Spleen (tissue), 13 donors: ENCODE measurements at places on chromosomes 3 and 15.

DNA sequence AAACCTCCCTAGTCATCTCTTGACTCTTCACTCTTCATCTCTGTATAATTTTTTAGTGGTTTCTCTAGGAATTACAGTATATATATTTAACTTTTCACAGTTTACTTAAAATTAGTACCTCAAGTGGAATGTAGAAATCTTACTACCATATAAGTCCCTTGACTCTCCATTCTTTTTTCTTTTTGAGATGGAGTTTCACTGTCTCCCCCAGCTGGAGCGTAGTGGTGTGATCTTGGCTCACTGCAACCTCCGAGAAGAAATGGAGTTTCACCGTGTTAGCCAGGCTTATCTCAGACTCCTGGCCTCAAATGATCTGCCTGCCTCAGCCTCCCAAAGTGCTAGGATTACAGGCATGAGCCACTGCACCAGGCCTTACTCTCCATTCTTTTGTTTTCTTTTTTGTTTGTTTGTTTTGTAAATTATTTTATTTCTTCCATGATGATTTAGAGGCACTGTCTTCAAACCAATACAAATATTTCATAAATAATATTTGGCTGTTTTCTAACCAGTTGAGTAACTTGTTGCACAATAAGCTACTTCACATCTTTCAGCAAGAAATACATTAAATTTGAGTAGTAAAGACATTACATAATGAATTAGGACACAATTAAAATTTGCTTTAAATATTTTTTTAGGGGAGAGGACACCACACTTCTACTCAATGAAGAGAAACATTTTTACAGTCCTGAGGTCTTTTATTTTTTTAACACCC lies 144.8 kb downstream of the RBPMS2 start:
- DNase-seq: no peak

GRCh38 chr3:107798381-107798780 lies 275.6 kb downstream of the BBX start:
- no peak for DNase-seq

GRCh38 chr3:18369551-18370185 lies 55.5 kb downstream of the SATB1 start:
- DNase-seq: no peak

DNA sequence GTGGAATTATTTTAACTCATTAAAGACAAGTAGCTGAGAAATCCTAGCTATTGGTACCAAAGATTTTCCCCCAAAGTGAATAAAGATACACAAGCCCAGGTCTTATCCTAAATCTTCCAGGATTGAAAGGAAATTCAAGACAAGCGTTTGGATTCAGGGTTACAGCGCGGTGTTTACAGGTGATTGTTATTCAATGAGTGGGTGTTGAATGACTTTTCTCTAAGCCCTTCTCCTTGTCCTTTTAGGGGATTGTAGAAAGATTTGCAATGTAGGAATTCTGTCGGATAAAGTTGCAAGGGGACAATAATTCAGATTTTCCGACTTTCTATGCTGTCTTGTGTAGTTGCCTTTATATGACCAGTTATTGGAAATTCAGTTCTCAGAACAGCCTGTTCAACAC lies 57.2 kb downstream of the USP13 start:
- DNase-seq: no peak

GRCh38 chr15:86139828-86140227 lies 60.2 kb downstream of the AGBL1 start:
- no peak for DNase-seq

- DNase-seq: no peak
Observed at GRCh38 chr15:89828281-89829145, 13.9 kb upstream of the ANPEP start.

GRCh38 chr15:98790270-98790669 lies 141.9 kb downstream of the IGF1R start:
- no peak for DNase-seq

DNA sequence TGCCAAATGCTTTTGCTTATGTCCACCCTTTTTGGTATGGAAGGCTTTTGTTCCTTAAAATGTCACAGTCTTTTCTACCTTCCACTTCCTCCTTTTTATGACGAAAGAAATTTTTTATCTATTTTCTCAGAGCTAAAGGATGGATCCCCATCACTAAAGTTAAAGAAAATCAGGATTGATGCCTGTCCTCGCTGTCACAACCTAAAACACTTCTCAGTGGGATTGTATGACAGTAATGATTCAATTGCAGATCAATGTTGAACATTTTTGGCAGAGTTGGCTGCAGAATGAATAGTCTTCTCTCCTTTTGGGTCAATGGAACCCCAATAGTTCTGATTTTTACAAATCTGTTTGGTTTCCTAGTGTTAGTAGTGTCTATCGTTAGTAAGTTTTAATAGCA lies 549.8 kb upstream of the ROBO2 start:
- DNase-seq: no peak

DNA sequence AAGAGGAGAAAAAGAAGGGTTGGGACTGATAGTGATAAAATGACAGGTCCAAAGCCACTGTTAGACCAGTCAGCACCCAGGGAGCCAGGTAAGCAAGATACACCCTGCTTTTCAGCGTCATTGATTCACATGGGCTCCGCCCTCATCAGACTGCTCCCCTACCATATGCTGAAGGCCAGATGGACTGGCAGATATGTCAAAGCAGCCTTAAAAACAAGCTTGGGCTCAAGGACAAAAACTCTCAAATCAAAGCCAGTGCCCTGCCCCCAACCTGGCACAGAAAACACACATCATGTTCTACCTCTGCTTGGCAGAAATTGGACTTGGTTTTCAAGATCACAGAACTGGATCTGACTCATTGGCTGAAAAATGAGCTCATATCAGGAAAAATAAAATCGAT lies 33.4 kb downstream of the SH3BP5 start:
- DNase-seq: no peak

- no peak for DNase-seq
Observed at GRCh38 chr15:42461261-42461660, 29.7 kb downstream of the ZNF106 start.

DNA sequence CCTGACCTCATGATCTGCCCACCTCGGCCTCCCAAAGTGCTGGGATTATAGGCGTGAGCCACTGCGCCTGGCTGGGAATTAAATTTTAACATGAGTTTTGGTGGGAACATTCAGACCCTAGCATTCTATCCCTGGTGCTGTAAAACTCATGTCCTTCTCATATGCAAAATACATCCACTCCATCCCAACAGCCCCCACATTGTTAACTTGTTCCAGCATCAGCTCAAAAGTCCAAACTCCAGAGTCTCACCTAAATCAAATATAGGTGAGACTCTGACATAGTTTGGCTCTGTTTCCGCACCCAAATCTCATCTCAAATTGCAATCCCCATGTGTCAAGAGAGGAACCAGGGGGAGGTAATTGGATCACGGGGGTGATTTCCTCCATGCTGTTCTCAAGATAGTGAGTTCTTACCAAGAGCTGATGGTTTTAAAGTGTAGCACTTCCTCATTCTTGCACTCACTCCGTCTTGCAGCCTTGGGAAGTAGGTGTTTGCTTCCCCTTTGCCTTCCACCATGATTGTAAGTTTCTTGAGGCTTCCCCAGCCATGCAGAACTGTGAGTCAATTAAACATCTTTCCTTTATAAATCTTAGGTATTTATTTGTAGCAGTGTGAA lies 96.2 kb upstream of the PLCL2 start:
- DNase-seq: no peak

DNA sequence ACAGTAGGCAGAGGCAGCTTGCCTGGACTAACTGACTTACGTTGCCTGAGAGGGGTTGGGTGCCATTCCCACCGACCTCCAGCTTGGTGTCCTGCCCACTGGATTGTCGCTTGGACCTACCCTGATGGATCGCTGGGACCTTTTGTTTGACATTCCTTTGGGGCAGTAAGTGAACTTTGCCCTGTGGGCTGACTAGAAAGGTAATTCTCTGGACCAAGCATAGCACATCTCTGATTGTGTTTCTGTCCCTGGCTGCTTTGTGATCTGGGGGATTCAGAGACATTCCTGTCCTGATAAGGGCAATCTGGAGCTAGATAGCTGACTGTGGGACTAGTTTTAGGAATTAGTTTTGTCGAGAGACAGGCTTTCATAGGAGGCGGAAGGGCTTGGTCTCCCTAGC lies 19.5 kb upstream of the IFT57 start:
- DNase-seq: no peak

DNA sequence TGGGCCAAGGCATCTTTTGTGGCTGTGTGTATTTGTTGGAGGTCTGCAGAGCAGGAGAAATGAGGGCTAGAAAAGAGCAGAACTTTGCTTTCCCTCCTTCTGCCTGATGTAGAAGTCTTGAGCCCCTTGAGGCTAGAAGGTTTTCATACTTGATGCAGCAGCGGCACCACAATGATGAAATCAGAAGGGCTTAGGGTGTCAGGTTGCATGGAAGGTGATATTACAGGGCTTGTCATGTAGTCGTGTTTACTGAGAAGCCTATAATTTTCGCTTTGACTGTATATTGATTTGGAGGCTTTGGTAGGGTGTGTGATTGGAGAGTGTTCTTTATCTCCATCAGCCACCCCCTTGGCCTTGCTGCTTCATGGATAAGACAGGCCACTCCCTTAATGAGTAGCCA lies 339.8 kb downstream of the THSD4 start:
- DNase-seq: no peak

DNA sequence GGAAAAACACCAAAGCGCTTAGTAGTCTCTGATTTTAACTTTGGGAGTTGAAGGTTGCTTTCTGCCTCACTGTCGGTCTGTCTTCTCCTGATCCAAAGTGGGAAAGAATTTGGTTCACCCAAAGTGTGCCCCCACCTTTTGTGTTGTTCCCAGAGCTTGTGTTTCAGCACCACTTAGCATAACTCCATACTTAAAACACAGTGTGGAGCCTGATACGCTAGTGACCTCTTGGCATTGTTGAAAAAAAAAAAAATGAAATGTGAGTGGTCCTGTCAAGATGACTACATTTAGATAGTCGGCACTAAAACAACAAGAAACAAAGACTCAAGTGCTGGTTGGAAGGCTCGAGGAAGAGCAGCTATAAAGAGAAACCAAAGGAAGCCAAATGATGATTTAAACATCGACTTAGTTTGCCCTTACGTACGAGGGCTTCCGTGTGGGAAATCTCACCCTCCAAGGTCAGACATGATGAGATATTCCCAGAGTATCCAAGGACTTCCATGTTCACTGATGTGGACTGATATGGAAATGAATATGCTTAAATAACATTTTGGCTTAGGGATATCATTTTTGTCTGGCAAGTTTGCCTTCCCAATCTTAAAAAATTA lies 178.8 kb downstream of the MEIS2 start:
- no peak for DNase-seq

DNA sequence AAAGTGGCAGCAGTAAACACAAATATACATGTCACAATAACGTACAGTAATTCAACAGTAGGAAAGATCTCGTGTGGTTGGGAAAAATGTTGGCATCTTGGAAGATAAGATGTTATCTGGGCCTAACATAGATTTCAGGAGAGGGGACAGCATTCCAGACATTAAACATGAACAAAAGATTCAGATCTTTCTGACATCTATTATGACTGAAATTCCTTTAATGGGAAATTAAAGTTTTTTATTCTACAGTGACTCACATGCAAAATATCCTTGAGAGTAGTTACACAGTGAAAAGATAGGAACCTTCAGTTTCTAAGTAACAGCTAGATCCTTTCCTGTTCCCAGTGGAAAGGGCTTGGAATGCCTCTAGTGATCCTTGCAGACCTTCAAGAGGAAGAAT lies 9.2 kb downstream of the NDUFB5 start:
- DNase-seq: no peak

DNA sequence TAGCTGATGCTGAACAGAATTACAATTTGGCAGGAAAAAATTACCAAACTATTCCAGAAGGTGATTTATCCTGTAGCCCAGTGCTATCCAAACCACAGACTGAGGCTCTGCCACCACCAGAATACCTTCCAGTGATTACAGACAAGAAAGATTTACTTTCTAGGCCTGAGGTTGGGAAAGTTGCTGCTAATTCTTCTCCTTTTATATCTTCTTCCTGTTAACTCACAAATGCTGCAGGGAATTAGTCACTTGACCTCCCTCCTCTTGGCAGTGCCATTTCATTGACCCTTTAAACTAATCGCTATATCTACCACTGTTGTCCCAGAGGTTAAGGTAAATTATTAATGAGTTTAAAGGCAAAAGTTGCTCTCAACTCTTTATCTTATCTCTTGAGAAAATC lies 118.4 kb downstream of the CTNNB1 start:
- no peak for DNase-seq

DNA sequence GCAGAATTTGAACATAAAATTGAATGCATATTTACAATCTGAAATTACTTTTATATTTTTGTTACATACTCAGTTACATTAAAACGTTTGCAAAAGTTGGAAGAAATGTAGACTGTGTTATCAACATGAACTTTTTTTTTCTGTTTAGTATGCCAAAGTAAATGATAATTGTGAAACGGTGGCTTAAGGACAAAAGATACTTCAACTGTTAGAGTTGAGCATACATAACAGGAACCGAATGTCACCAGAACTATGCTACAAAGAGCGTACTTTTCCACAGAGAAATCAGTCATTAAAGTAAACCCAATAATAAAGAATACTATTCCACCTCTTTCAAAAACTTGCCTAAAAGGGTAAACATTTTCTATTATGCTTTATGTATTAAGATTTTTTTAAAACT lies 14.3 kb upstream of the DHX36 start:
- no peak for DNase-seq

DNA sequence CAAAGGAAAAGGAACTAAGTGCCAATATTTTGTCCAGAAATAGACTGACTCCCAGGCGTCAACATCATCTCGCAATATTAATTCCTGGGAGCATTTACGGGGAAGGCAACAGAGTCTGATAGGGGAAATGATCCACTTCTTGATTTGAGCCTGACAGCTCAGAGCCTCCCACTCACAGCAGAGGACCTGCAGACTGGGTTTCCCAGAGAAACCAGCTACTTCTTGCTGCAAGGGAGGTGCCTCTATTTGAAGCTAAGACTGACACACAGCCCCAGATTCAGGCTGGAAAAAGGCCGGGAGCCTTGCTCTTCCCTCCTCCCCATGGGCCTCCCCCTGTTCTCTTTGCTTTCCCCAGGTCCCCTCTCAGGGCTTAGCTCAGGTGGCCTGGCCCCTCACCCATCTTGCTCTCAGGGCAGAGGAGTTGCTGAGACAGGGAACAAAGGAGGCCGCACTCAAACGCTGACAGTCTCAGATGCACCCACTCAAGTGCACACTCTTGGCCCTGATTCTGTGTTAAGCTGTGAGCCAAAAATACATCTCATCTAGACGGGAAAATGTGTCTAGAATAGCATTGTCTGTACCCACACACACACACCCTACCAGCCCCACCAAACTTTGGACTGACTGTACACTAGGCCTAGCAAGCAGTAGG lies 49.8 kb upstream of the DCLK3 start:
- no peak for DNase-seq

GRCh38 chr15:83546512-83546888 lies 99.4 kb downstream of the SH3GL3 start:
- DNase-seq: no peak

GRCh38 chr15:43242616-43243015 lies 21.8 kb upstream of the EPB42 start:
- DNase-seq: no peak
